ENCODE measurements at places on chromosomes 4 and X. TPM values are rescaled to one million over a fixed set of nuclear protein-coding genes. Genes with fewer than 3 reads are reported as not detected.

Gene P2RY8
- 15.0 TPM for polyA plus RNA-seq

Gene FGFBP1
- polyA plus RNA-seq: 5.4 TPM

Gene CSAG2
- polyA plus RNA-seq: not detected

Gene PITX2
- polyA plus RNA-seq: 0.45 TPM

Gene SPANXB1
- polyA plus RNA-seq: not detected

Gene FAM53A
- polyA plus RNA-seq: 1.4 TPM

Gene F11
- not detected for polyA plus RNA-seq

Gene WDFY3
- polyA plus RNA-seq: 5.3 TPM

Gene HPGD
- polyA plus RNA-seq: 249 TPM

All from sigmoid colon (tissue), 7 donors.